Heart left ventricle (tissue), 16 donors: ENCODE measurements at places on chromosomes 12 and 14. TPM values are rescaled to one million over a fixed set of nuclear protein-coding genes. Genes with fewer than 3 reads are reported as not detected.
A peak's percentile ranks its signal among the peaks of the same experiment; 100 is the strongest.

GRCh38 chr14:29321646-29322045 lies 555.1 kb downstream of the FOXG1 start:
- no peaks in the 10 kb centered on the region for H3K4me1 ChIP-seq
- H3K36me3 ChIP-seq = no peaks in the 10 kb centered on the region
- H3K27ac ChIP-seq = no peak overlapping the region
- no peak for DNase-seq

DNA sequence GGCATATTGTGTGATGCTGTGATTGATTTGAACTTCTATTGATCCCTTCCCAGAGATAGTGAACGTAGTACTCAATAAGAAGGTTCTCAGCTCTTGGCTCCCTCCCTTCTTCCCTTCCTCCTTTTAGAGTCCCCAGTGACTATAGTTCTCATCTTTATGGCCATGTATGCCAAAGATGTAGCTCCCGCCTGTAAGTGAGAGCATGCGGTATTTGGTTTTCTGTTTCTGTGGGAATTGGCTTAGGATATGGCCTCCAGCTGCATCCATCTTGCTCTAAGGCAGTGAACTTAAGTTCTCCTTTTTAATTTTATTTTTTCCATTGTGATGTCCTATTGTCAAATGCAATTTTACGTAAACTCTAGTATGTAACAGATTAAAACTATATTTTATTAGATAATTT lies 109.5 kb downstream of the AEBP2 start:
- H3K4me1 ChIP-seq = peaks cover 14% of the 10 kb centered on the region
- no peaks in the 10 kb centered on the region for H3K36me3 ChIP-seq
- H3K4me3 ChIP-seq = no peak overlapping the region
- no peak overlapping the region for H3K27ac ChIP-seq
- DNase-seq = no peak

DNA sequence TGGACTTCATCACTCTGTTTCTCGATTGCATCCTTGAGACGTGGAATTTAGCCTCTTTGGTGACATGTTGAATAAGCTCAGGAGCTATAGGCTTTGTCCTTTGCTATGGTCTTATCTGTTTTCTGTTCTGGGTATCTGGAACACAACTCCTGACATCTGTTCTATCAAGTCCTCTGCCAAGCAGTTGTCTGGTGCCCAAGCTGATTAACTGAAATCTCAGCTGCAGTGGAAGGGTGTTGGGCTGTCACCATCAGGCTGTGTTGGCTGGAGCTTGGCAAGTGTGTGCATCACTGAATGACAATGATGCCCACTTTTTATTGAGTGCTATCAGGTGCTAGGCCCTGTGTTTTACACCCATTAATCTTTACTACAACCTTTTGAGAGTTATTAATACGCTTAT lies 77.8 kb downstream of the SMOC1 start:
- H3K4me3 ChIP-seq = no peak overlapping the region
- H3K4me1 ChIP-seq = no peaks in the 10 kb centered on the region
- H3K27ac ChIP-seq = no peak overlapping the region
- H3K27me3 ChIP-seq = no peaks in the 10 kb centered on the region

DNA sequence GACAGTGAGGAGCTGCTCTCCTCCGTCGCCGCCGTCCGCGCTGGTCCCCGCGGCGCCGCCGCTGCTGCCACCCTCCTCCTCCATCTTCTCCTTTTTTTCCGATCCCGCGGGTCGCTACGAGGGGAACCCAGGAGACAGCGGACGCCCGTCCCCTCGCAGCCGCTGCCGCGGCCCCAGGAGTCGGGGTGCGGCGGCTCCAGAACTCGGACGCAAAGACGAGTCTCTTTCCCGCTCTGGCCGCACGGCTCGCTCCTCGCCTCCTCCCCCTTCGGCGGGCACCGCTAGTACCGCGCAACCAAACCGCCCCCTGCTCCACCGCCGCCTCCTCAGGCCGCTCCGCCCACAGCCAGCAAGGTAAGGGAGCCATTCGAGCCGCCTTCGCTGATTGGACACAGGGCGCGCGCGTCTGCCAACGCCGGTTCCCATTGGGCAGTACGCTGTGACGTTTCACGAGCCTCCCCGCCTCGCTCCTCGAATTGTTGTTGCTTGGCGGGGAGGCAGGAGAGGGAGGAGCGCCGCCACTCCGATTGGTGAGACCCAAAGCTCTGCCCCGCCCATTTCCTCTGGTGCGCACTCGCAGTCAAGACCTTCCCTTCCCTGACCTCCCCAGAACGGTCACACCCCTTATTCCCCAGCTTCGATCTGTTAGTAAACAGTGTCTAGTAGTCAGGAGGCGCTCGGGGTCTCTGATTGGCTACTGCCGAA lies at the start of gene RPS6KA5:
RPS6KA5 (minus strand) TSS at position 291 of the 705 bp plus-strand sequence; CDS start at position 84, 207 bp downstream.
- no peaks in the 10 kb centered on the region for H3K4me1 ChIP-seq
- peak; percentile 100 for DNase-seq
- H3K36me3 ChIP-seq = no peaks in the 10 kb centered on the region
- H3K4me3 ChIP-seq = peak within 1 kb of the TSS; percentile 87

Gene EPYC
- not detected for polyA plus RNA-seq

- H3K36me3 ChIP-seq = no peaks in the 10 kb centered on the region
- no peaks in the 10 kb centered on the region for H3K4me1 ChIP-seq
- H3K27ac ChIP-seq = no peak overlapping the region
Measured at GRCh38 chr12:7884689-7885088, 12.0 kb upstream of the SLC2A14 start.

Gene MYL6B
- polyA plus RNA-seq = 65.9 TPM

Gene DIO2
- 0.29 TPM for polyA plus RNA-seq

GRCh38 chr12:77489331-77489970 lies 341.2 kb upstream of the NAV3 start:
- no peak overlapping the region for H3K4me3 ChIP-seq
- H3K4me1 ChIP-seq = no peaks in the 10 kb centered on the region
- no peaks in the 10 kb centered on the region for H3K36me3 ChIP-seq
- H3K27me3 ChIP-seq = no peaks in the 10 kb centered on the region
- no peak overlapping the region for H3K27ac ChIP-seq

DNA sequence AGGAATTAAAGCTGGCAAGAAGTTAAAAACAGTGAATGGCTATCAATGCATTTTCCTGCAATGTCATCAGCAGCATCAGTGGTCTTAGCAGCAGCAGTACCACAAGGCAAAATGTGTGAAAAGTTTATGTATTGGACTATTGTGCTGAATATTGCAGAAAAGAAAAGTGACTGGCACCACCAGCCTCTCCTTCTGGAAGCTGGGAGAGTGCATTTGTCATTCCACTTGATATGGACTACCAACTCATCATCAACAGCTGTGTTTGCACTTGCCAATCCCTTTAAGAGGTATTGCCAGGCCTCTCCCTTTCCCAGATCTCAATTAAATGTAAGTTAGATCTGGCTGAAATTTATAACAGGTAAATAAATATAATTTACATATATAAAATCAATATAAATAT lies 151.0 kb upstream of the GZMB start:
- no peak for DNase-seq
- H3K4me3 ChIP-seq = no peak overlapping the region
- H3K27me3 ChIP-seq = no peaks in the 10 kb centered on the region
- H3K36me3 ChIP-seq = no peaks in the 10 kb centered on the region
- H3K4me1 ChIP-seq = peaks cover 3% of the 10 kb centered on the region

Gene CLEC4C
- polyA plus RNA-seq = not detected

Gene FSCB
- polyA plus RNA-seq = not detected

Gene IL22
- not detected for polyA plus RNA-seq

DNA sequence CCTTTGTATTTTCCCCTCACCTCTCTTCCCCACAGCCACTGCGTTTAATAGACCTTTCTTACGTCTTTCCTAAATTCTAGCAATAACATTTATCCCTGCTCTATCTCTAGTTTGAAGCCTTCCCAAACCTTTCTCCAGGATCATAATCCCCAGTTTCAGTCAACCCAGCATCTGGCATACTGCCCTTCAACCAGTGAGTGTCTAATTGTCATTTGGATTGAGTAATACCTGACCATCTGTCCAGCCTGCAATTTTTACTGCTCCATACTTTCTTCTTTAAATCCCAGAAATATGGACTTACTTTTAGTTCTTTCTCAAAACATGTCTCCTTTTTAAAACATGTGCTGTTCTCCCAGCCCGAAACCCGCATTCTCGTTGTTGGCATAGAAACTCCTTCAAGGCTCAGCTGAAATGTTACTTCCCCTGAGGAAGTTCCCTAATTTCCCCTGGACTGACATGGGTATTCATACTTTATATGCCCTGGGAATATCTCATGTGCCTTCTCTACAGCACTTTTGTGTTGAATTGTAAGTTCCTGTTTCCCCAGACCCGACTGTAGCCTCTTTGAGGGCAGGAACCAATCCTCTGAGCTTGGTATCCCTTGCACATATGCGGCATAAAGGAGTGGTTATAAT lies 65.1 kb upstream of the ETV6 start:
- no peak overlapping the region for H3K27ac ChIP-seq
- no peak for DNase-seq
- H3K27me3 ChIP-seq = no peaks in the 10 kb centered on the region
- no peaks in the 10 kb centered on the region for H3K36me3 ChIP-seq

- no peaks in the 10 kb centered on the region for H3K4me1 ChIP-seq
- H3K4me3 ChIP-seq = no peak overlapping the region
- no peaks in the 10 kb centered on the region for H3K27me3 ChIP-seq
- DNase-seq = no peak
Measured at GRCh38 chr14:79056879-79057278, 886.7 kb downstream of the NRXN3 start.

DNA sequence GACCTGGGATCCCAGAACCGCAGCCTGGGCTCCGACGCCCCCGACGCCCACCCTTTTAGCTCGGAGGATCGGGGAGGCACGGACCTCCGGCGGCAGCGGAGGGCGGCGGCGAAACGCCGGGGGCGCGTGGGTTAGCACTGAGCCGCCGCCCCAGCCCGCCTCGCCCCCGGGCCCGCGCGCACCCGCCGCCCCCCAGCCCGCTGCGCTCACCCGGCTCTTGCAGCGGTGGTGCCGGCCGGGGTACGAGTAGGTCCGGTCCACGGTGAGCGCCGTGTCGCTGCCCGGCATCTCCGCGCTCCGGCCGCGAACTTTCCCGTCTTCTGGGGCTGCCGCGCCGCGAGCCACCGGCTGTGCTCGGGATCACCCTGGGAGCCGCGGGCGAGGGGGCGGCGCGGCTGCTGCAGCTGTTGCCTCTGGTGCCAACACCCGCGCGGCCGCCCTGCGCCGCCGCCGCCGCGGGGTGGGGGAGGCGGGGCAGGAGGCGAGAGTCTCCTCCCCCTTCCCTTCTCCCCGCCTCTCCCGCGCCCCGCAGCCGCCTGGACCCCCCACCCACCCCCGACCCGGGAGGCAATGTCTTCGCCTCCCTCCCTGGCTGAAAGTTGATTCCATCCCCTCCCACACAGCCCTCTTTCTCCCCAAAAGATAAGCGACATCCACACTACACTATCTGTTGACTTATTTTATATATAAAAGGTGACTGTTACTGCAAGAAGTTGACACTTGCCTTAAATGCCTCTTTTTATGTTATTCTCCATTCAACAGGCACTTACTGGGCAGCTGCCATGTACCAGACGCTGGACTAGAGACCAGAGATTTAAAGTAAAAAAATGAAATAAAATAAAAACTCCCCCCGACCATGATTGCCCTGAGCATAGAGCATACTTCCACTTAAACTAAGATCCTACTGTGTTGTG lies at the start of gene TMCC3:
TMCC3 (minus strand) TSS at position 415 of the 914 bp plus-strand sequence; CDS start at position 288, 127 bp downstream.
- DNase-seq = peak; percentile 61
- H3K27me3 ChIP-seq = no peaks in the 10 kb centered on the region
- H3K36me3 ChIP-seq = no peaks in the 10 kb centered on the region
- H3K4me1 ChIP-seq = peaks cover 2% of the 10 kb centered on the region
